ENCODE measurements at places on chromosomes 13 and 19.
A peak's percentile ranks its signal among the peaks of the same experiment; 100 is the strongest.

DNA sequence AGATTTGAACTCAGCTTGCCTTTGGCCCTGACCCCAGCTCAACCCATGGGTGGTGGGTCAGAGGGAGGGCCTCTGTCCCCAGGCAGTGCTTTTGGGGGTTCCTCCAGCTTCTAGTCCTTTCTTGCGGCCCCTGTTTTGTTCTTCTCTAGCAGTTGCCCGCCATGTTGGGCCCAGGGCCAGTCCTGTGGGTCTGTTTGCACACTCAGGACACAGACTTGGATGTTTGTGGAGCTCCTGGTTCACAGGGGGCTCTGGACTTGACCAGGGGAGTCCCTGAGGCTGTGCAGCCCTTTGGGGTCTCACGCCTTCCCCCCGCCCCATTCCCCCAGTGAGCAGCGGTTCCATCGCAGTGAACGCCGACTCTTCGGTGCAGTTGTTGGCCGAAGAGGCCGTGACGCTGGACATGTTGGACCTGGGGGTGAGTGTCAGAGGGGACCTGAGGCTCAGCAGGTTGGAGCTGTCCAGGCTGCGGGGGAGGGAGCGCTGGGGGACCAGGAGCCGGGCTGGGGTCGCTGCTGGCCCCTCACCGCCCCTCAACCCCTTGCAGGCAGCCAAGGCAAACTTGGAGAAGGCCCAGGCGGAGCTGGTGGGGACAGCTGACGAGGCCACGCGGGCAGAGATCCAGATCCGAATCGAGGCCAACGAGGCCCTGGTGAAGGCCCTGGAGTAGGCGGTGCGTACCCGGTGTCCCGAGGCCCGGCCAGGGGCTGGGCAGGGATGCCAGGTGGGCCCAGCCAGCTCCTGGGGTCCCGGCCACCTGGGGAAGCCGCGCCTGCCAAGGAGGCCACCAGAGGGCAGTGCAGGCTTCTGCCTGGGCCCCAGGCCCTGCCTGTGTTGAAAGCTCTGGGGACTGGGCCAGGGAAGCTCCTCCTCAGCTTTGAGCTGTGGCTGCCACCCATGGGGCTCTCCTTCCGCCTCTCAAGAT is 2.5 kb downstream of the ATP5F1D start:
- peak; percentile 87 for DNase-seq

- DNase-seq = no peak
Measured at GRCh38 chr13:34046457-34046856, 228.5 kb downstream of the RFC3 start.

- DNase-seq = no peak
Measured at GRCh38 chr13:90683711-90684131, 663.8 kb upstream of the MIR17HG start.

DNA sequence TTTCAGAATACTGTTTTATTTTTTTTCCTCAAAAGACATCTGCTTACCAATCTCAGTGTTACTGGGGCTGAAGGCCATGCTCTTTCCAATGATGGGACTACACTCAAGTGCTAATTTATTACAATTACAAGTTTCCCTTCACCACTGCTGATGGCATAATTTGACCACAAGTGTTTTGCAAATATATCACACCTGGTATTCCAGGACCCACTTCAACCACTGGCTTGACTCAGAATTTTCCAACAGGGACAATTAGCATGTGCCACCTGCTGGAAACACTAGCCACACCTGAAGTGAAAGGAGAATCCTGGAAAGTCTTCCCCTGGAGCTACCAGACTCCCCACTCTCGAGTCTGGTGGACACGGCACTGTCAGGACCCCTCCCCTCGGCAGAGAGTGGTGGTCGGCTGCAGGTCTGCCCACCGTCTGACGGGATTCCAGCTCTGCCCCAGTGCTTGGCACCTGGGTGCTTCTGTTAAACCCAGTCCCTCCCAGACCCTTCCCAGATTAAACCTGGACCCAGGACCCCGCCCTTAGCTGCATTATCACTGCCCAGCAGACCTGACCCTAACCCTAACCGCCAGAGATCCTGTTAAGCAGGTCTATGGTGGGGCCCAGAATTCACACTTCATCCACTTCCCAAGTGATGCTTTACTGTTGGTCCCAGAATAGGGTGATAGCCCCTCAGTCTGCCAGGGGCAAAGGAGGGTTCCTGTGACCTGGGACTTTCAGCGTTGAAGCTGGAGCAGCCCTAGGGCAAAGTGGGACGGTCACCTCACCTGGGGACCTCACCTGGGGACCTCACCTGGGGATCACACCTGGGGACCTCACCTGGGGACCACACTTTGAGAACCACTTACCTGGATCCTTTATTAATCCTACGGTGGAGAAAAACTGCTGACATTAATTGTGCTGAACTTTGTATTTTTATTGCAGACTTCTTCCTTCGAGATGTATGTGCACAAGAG is 17.6 kb upstream of the RASA3 start:
- DNase-seq = no peak

- peak; percentile 52 for DNase-seq
Measured at GRCh38 chr13:21478881-21479808, 20.0 kb upstream of the ZDHHC20 start.

GRCh38 chr13:111005808-111006505 is 91.1 kb upstream of the ANKRD10 start:
- DNase-seq = no peak

DNA sequence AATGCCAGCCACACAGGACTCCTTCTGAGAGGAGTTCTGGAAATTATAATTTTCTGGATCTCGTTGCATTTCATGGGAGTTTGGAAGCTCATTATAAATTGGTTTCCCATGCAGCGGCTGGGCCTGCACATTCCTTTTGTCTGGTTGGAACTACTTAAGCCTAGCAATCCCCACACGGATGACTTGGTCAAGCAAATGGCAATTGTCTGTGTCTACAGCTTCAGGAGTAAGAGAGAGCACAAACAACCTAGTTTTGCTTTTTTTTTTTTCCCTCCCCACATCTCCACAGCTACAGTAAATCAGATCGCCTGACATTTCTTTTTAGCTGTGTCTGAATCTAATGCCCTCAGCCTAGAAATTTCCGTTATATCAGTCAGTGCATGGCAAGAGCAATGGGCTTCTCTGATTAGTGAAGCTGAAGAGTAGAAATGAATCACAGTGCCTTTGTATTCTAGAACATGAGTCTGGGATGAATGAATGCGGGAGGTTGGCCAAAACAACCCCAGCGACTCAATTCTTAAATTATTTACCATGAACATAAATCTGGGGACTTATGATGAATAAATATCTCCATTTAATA is 15.1 kb downstream of the PCDH8 start:
- no peak for DNase-seq

GRCh38 chr19:1445185-1445931 is 4.6 kb upstream of the APC2 start:
- peak; percentile 95 for DNase-seq

- DNase-seq = no peak
Measured at GRCh38 chr13:96999091-96999490, 4.8 kb upstream of the OXGR1 start.

GRCh38 chr19:28596561-28597071 is 616.3 kb downstream of the UQCRFS1 start:
- no peak for DNase-seq

- no peak for DNase-seq
Measured at GRCh38 chr13:100608906-100609305, 20.3 kb upstream of the GGACT start.

DNA sequence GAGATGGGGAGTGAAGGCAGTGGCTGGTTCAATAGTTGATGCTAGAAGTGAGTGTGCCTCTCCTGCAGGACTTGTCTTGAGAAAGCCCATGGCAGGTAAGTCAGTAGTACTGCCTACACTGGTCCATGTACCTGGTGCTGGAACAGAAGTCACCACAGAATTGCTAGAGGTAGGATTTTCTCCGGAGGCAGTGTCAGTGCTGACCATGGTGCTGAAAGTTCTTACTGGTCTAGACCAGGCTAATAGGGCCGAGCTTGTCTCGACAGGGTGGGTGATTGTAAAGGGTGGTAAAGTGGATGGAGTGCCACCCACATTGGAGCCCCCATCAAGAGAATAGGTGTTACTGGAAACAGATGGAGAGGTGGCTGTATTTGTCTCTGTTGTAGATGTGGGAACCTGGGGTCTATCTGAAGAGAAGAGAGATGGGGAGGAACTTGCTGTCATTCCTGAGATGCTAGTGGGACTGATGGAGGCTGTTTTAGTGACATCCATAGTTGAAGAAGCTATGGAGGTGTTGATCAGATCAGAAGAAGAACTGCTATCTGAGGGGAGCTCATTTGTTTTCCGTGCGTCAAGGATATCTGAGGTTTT is 36.6 kb downstream of the MUC16 start:
- no peak for DNase-seq

GRCh38 chr13:99905224-99905623 is 66.3 kb downstream of the ZIC5 start:
- no peak for DNase-seq

DNA sequence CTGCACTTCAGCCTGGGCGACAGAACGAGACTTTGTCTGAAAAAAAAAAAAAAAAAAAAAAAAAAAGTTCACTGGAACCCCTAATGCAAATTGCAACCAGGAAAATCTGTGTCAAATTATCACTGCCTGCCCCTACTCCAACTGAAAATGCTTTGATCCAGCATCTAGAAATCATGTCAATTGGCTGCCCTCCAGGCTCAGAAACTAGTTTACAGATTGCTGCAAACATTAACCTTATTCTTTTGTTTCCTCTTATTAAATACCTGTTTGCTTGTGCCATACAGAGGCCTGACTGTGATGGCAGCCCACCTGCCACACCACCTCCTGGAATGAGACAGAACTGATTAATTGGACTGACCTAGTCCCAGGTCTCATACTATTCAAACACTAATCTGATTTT is 18.6 kb upstream of the AKT2 start:
- no peak for DNase-seq

DNA sequence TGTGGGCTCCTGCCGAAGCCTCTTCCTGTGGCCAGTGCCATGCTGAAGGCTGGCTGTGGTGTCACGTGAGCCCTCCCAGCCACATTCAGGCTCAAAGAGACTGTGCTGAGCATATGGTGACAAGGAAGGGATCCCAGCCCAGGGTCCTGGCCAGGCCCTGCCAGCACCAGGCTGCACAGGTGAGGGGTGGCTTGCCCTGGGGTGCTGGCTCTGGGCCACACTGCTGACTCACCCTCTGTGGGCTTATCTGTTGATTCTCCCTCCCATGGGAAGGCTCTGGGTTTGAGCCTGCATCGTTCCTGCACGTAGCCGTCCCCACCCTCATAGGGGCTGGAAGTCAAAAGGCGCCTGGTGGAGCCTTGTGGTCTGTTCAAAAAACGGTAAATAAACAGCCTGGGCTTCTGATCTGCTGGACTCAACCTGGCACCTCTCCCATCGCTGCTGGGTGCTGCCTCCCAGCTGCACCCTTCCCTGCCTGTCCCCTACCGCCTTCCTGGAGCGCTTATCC is 31.1 kb downstream of the DNM2 start:
- DNase-seq = no peak

DNA sequence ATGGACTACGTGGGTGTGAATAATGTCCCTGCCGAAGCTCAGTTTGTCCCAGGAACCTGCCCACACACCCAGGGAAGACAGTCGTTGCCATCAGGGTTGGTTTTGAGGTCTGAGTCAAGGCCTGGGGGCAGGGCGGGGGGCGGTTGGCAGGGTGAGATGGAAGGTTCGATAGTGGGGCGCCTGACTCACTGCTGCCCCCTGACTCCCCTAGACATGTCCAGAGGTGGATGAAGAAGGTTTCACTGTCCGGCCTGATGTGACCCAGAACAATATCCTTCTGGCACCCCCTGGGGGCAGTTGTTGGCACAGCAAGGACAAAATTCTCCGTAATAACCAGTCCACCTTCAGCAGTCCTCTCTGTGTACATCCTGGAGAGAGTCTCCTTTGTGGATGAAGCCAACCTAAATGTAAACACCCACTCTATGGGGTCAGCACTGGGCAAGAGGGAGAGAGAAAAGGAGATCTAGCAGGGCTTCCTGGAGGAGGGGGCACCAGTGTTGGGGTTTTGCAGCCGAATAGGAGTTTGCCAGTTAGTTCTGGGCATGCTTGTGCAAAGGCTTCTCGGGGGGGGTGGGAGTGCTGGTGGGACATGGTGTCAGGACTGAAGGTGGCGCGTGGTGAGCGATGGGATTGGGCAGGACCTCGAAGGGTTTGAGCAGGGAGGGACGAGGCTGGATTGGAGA is 19.6 kb upstream of the B3GNT3 start:
- no peak for DNase-seq

DNA sequence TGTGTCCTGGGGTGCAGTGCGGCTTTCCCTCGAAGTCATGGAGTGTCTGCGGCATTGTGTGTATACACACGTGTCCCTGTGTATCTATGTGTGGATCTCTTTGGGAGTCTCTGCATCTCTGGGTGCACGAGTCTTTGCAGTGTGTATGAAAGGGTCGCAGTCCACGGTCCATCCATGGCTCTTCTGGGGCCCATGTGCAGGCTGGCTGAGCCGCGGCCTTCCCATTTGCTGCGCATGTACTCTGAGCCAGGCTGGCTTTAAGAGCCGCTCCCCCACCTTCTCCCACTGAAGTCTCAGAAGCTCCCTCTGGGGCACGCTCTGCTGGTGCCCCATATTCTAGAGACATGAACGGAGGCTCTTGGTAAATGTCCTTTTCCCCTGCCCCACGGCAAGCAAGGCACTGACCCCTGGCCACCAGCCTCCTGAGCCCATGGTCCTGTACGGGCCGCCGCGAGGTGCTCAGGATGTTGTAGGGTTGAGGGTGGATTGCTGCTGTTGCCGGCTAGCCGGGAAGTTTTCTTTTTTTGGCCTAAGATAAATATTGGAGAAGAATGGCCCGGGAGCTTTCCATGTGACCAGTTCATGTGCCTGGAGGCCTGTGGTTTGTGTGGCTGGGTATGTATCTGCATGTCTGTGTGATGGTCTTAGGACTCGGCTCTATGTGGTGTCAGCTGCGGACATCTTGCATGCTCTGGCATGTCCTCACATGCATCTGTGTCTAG is 31.9 kb downstream of the PAK4 start:
- DNase-seq = no peak

GRCh38 chr13:108044954-108045353 is 170.4 kb downstream of the LIG4 start:
- no peak for DNase-seq

GRCh38 chr19:45499196-45500180 is 1.2 kb downstream of the PPM1N start:
- peak; percentile 27 for DNase-seq

- DNase-seq = no peak
Measured at GRCh38 chr19:1307320-1307719, 21.6 kb downstream of the EFNA2 start.

GRCh38 chr13:98214707-98215106 is 37.6 kb upstream of the RNF113B start:
- DNase-seq = no peak

Measured in frontal cortex (tissue), 4 donors.